ENCODE measurements at places on chromosomes 3 and 15. TPM values are rescaled to one million over a fixed set of nuclear protein-coding genes. Genes with fewer than 3 reads are reported as not detected.

TNNC1 gene
- total RNA-seq = 1.5 TPM

SPINK8 gene
- total RNA-seq = not detected

ZDHHC23 gene
- total RNA-seq = 33.2 TPM

ZCWPW2 gene
- 1.0 TPM for total RNA-seq

PLAAT1 gene
- total RNA-seq = not detected

SLC24A5 gene
- not detected for total RNA-seq

IL17RC gene
- total RNA-seq = 26.8 TPM

LEKR1 gene
- 2.0 TPM for total RNA-seq

NTRK3 gene
- 1.5 TPM for total RNA-seq

CMSS1 gene
- 10.7 TPM for total RNA-seq

GCHFR gene
- total RNA-seq = 39.5 TPM

GCSAM gene
- 0.17 TPM for total RNA-seq

SCAANT1 gene
- not detected for total RNA-seq

LDHAL6B gene
- not detected for total RNA-seq

NANOGP8 gene
- total RNA-seq = not detected
